Activated T-helper 1 cell treated with anti-CD3 and anti-CD28 coated beads, Interleukin-12 subunit alpha, Interleukin-12 subunit beta, Interleukin-2, Interleukin-4 antibody, amounts not matched to agents 30 ng/mL and 10 ng/mL and 1 ng/mL, durations not matched to agents 14 hours and 24 hours and 36 hours (primary cell): ENCODE measurements at places on chromosomes 7 and 10. TPM values are rescaled to one million over a fixed set of nuclear protein-coding genes. Genes with fewer than 3 reads are reported as not detected.
A peak's percentile ranks its signal among the peaks of the same experiment; 100 is the strongest.

DNA sequence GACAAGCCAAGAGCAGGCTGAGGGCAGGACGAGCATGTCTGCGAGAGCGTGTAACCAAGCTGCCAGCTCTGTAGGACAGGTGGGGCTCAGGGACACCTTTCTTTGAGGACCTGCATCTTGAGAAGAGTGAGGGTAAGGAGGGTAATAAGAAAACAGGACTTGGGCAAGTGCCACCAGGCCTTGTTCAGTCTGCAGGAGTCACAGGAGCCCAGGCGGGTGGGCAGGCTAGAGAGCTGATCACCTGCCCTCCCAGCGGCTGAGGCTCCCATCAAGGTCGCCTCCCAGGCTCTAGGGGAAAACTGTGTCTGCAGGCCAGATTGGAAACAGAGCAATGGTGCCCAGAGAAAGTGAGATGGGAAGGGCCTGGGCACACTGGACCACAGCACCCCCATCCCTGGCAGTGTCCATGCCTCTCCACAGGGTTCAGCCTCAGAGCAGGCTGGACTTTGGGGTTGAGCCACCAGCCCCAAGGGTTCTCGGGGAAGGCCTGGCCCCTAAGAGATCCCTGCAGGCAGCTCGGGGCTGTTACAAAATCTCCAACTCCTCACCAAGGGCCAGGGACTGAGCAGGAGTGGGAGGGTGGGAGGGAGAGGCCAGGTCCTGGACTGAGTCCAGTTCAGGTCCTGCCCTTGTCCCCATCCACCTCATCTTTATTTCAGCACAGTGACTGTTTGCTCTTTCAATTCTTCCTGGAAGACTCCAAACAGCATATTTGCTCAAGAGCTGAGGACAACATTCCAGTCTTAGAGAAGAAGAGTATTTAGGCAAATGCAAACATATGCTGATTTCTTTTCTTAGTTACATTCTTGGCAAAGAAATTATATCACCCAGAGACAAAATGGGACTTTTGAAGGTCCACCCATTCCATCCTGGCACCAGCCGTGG, 161.9 kb downstream of the GRID1 start:
- H3K27ac ChIP-seq: no peak overlapping the region
- H3K27me3 ChIP-seq: peaks cover 4% of the 10 kb centered on the region
- H3K36me3 ChIP-seq: no peaks in the 10 kb centered on the region
- no peak for DNase-seq

The C10orf53 gene
- not detected in 2 replicates for total RNA-seq

DNA sequence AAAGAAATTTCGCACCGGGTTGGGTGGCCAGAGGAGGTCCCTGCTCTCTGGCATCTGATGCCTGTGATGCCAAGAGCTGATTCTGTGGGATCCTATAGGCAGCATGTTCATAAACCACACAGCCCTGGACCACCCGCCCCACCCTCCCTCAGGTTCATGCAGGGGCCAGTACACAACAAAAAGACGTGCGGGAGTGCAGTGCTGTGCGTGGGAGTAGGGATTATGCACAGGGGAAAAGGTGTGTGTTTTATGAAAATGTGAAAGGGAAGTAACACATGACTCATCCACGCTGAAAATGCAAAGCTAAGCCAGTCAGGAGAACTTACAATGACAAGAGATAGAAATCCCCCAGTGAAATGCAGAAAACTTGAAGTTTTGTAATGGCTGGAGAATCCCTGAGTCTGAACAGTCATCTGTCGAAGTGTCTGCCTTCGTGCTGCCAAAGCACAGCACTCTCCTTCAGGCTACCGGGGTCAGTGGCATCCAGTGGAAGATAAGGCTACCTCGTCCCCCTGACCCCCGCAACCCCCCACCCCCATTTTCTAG, 1.1 kb downstream of the KIAA1217 start:
- H3K36me3 ChIP-seq: no peaks in the 10 kb centered on the region
- DNase-seq: peak; percentile 8
- H3K27me3 ChIP-seq: peaks cover 24% of the 10 kb centered on the region
- H3K27ac ChIP-seq: peak overlapping the region; percentile 90

GRCh38 chr7:37973915-37974314, 53.5 kb downstream of the EPDR1 start:
- H3K27me3 ChIP-seq: no peaks in the 10 kb centered on the region
- DNase-seq: no peak
- no peaks in the 10 kb centered on the region for H3K36me3 ChIP-seq
- H3K4me3 ChIP-seq: no peak overlapping the region
- H3K4me1 ChIP-seq: no peaks in the 10 kb centered on the region

The AKR1C3 gene
- total RNA-seq: 0.26 TPM in 1 of 2 replicates, not detected in the other

DNA sequence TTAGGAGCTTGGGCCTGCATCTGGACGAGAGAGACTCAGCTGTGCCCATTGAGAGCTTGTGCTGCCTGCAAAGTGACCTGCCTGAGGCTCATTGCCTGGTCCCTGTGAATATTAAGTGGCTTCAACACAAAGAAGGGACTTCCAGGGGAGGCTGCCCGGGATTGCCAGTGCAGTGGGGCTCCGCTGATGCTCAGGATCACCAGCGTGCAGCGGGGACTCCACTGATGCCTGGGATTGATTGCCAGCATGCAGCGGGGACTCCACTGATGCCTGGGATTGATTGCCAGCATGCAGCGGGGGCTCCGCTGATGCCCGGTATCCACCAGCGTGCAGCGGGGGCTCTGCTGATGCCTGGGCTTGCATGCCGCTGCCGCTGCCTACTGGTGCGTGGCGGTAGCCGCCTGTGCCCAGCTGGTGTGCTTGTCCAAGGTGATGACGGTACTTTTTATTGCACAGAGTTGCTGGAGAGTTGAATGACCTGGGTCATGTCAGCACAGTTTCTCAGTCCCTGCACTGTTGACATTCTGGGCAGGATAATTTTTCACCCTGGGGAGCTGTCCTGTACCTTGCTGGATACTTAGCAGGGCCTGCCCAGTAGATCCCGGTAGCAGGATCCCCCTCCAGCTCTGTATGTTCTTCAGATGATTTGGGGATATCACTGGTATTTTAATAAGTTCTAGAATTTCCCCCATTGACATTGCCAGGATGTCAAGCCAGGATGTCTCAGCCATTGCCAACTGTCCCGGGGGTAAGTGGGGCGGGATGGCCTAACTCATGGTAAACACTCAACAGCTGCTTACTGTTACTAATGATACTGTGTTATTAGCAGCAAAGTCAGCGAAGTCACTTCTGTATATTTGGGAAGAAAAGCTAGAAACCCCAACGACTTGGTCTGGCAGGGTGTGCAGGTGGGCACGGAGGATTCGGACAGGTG, 13.0 kb downstream of the DOCK1 start:
- no peaks in the 10 kb centered on the region for H3K27me3 ChIP-seq
- no peaks in the 10 kb centered on the region for H3K4me1 ChIP-seq
- no peak overlapping the region for H3K4me3 ChIP-seq
- no peak for DNase-seq

GRCh38 chr7:118169146-118169545, 14.8 kb upstream of the LSM8 start:
- no peak overlapping the region for H3K4me3 ChIP-seq
- H3K36me3 ChIP-seq: no peaks in the 10 kb centered on the region
- DNase-seq: no peak
- no peaks in the 10 kb centered on the region for H3K4me1 ChIP-seq

DNA sequence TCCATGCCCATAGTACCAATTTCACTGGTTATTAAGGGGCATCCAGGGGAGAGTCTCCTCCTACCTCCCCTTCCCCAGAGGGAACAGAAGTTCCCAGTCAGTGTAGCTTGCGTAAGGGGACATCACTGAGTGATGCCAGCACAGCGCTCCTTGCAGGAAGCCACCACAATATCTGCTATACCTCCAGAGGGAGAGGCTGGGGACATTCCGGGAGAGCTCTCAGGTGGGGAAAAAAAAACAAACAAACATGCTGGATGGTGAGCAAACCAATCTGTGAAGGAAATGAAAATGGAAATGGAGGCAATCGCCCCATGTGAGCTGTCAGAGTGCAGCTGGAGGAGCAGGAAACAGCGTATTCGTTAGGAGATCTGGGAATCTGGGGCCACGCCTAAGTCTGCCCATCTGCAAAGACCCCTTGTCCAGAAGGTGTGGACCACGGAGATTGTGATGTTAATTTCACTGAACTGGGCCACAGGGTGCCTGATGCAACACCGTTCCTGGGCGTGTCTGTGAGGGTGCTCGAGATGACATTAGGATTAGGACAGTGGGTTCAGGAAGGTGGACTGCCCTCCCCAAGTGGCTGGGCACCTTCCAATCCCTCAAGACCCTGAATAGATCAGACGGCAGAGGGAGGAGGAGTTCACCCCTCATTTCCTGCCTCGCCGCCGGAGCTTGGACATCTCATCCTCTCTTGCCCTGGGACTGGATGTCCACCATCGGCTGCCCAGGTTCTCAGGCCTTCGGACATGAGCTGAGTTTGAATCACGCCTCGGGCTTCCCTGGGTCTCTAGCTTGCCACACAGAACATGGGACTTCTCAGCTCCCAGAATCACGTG, 30.5 kb downstream of the GNA12 start:
- no peak overlapping the region for H3K4me3 ChIP-seq
- peaks cover 8% of the 10 kb centered on the region for H3K36me3 ChIP-seq
- no peak overlapping the region for H3K27ac ChIP-seq
- H3K4me1 ChIP-seq: peaks cover 6% of the 10 kb centered on the region

DNA sequence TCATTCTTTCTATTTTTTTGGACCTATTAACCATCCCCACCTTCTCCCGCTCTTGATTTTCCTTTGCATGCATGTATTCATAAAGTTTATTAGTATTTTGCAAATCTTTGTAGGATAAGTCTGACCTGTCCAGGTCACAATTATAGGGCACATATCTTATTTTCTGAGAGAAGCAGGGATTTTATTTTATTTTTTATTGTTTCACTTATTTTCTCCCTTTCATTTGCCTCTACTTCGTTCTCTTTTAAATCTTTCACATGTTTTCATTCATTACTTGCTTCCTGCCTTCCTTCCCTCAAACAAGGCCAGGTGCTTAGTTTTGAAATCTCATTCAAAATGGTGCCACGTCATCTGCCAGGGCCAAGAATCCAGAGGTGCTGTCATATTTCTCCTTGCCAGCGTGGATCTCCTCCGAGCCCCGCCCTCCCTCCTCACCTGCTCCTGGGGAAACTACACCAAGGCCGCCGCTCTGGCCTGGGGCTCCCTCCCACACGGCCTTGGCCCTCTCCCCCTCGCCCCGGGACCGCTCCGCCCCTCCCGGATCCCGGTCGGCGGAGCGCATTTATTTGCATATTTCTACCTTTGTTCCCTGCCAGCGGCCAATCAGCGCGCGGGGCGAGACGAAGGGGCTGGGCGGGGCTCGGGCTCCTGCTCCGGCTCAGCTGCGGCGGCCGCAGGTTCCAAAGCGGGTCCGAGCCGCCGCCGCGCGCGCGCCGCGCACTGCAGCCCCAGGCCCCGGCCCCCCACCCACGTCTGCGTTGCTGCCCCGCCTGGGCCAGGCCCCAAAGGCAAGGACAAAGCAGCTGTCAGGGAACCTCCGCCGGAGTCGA, at the start of gene TSPAN13:
Gene TSPAN13 (plus strand): TSS at position 654 of the 830 bp plus-strand sequence. CDS start 213 bp downstream, outside the sequence.
- H3K4me3 ChIP-seq: peak within 1 kb of the TSS; percentile 78
- no peaks in the 10 kb centered on the region for H3K36me3 ChIP-seq
- peak within 1 kb of the TSS; percentile 42 for H3K27ac ChIP-seq

The RADIL gene
- total RNA-seq: 0.24 and 0.26 TPM in 2 replicates

- no peaks in the 10 kb centered on the region for H3K36me3 ChIP-seq
- H3K4me3 ChIP-seq: no peak overlapping the region
- H3K27ac ChIP-seq: no peak overlapping the region
These were observed 196.7 kb upstream of the TMEM72 start for GRCh38 chr10:44714451-44714850.
